Activated T-cell treated with anti-CD3 and anti-CD28 coated beads, Interleukin-2, amount 50 U/mL, for 72 hours (primary cell): ENCODE measurements at places on chromosomes 5 and 9.

DNA sequence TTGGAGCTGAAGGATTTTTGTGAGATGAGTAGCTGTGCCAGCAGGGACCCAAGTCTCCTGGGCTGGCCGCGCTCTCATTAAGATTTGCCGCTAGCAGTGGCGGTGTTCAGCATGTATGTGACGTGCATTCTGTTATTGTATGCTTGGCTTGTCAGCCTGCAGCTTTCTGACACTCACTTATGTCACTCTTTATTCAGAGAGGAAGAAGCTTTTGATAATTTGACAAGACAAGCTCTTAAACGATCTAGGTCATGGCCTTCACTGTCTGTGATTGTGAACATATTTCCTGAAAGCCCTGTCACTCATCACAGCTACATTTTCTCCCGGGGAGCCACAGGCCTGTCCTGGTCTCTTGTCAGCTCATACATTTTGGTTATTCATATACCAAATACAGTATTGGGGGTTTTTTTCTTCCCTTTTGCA, 98.2 kb upstream of the GRHPR start:
- no peak for DNase-seq

- no peak for DNase-seq
These were observed 76.2 kb upstream of the TMED7 start for GRCh38 chr5:115702025-115702424.

- DNase-seq: no peak
These were observed 118.3 kb upstream of the MINAR2 start for GRCh38 chr5:129629575-129629974.

GRCh38 chr5:54222336-54222735, 88.0 kb downstream of the ARL15 start:
- no peak for DNase-seq

DNA sequence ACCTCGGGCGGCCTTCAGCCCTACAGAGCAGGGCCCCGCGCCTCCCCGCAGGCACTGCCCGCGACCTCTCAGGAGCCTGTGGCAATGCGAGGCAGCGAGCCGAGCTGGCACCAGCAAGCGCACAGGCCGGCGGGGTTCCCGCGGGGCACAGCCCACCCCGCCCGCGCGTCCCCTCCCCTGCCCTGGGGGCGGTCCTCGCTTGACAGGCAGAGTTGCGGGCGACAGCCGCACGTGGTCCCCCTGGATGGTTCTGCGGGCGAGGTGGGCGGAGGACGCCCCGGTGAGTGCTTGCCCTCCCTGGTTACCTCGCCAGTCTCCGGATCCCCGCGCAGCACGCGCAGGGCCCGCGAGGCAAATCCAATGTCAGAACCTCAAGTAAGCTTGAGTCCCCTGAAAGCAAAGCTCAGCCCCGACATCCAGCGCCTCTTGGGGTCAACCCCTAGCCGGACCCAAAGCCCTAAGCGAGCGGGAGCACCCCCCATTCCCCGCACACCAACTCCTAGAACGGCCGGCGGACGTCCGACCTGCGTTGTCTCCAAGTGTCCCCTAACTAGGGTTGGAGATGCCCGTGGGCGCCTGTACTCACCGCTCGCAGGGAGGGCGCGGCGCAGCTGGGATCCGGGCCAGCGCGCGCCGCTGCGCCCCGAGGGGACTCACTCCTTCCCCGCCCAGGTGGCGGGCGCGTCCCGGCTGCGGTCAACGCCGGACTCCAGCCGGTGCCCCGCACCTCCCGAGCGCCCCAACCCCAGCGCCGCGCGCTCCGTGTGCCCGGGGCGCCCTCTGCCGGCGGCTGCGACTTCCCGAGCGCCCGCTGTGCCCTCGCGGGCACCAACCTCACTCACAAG, at the start of gene DRD1:
Gene DRD1, minus strand, starts transcription at position 123 of the 845 bp plus-strand sequence. CDS start 1,083 bp downstream, outside the sequence.
- DNase-seq: peak; percentile 75
